ENCODE measurements at places on chromosomes 11 and 22.

DNA sequence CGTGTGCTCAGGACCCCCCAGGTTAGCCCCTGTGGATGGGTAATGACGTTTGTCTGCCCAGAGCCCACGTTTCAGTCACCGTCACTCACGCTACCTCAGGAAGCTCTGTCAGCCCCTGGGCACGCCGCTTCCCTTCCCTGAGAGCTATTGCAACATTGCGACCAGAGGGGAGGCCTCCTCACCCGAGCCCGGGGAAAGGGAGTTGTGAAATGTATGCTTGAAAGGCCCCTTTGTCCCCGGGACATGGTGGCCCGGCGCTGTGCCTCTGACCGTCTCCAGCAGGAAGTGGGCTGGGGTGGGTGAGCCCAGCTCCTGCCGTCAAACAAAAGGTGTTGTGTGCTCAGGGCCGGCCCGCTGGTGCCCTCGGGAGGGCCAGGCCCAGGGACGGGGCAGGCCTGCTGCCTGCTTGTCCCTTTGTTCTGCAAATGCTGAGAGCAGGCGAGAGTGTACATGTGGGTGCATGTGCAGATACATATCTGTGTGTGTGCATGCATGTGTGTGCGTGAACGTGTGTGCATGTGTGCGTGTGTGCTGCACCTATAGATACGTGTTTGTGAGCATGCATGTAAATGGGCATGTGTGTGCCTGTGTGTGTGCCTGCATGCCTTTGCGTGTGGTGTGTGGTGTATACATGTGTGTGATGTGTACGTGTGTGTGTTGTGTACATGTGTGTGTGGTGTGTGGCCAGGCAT lies 1125.0 kb downstream of the BRD1 start:
- no peak for DNase-seq

GRCh38 chr22:41862530-41863266 lies 29.8 kb downstream of the SREBF2 start:
- DNase-seq = peak; percentile 76

DNA sequence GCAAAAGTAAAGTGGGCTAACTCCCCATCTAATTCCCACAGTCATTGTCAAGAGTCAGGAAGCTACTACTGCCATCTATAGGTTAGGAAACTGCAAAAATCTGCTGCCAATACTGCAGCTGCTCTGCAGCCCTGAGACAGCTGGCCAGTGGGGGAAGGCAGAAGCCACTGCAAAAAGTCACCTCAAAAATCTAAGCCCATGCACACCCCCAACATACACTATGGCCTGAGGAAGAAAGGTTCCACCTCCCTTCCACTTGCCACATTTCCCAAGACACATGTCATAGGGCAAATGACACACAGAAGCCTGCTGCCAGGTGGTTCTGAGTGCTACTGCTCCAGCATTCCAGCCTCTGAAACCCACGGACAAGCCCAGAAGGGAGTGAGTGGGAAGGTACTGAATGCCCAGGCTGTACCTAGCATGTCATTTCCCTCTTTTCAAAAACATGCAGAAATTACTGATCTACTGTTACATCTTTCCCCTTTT lies 36.9 kb downstream of the DGCR2 start:
- DNase-seq = no peak

DNA sequence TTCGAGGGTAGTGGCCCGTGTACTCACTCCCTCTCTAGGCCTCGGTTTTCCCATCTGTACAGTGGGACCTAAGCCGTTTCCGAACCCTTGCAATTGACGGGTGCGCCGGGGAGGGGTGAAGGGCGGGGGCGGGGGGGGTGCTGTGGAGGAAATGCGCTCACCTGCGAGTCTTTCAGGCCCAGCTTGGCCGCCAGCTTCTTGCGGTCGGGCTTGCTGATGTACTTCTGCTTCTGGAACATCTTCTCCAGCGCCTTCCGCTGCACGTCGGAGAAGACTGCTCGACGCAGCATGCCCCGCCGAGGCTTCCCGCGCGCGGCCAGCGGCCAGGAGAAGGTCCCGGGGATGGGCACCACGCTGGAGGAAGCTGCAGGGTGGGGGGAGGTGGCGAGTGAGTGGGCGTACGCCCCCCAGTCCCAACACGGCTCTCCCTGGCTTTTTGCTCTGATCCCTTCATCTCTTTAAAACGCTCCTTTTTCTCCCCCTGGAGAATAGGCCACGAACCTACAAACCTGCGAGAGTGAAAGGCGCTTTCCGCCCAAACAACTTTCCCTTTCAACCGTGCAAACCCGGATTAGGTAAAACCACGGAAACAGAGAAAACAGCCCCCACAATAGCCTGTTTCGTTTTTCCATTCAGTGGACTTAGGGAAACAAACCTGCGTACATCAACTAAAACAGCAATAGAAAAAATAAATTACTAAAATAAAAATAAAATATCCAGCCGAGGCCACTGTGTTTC lies 3.2 kb downstream of the DBX1 start:
- DNase-seq = peak; percentile 32

GRCh38 chr11:7573558-7574296 lies 59.9 kb downstream of the PPFIBP2 start:
- DNase-seq = no peak

DNA sequence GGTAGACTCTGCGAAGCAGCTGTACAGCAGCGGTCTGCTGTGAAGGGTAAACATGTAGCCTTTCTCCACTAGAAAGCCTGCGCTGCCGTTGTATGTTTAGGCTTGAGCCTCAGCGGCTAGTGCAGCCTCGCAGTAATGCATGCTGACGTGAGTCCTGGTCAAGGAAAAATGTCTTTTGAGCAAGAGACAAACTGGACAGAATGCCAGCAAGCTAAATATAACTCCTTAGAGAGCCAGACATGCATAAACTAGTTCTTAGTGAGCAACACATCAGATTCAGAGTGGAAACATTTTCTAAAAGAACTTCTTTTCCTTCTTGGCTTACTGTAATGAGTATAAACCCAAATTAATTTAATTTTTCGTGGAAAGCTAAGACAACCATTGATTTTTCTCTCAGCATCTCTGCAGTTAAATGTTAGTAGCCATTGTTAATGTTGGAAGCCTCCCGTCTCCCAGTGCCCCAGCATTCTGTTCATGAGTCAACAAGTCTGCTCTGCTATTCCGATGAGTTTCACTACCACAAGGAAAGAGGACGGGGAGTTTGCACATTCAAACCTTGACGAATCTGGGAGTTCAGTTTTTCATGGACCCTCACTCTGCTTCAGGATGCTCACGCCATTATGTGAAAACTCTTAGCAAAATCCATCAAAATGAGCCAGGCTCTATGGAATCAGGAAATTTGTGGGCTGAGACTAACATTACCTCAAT lies 51.4 kb downstream of the JAM3 start:
- no peak for DNase-seq

- no peak for DNase-seq
Observed at GRCh38 chr11:118128721-118129470, 23.7 kb downstream of the SCN4B start.

- DNase-seq = no peak
Observed at GRCh38 chr11:110031171-110031570, 62.0 kb upstream of the ZC3H12C start.

DNA sequence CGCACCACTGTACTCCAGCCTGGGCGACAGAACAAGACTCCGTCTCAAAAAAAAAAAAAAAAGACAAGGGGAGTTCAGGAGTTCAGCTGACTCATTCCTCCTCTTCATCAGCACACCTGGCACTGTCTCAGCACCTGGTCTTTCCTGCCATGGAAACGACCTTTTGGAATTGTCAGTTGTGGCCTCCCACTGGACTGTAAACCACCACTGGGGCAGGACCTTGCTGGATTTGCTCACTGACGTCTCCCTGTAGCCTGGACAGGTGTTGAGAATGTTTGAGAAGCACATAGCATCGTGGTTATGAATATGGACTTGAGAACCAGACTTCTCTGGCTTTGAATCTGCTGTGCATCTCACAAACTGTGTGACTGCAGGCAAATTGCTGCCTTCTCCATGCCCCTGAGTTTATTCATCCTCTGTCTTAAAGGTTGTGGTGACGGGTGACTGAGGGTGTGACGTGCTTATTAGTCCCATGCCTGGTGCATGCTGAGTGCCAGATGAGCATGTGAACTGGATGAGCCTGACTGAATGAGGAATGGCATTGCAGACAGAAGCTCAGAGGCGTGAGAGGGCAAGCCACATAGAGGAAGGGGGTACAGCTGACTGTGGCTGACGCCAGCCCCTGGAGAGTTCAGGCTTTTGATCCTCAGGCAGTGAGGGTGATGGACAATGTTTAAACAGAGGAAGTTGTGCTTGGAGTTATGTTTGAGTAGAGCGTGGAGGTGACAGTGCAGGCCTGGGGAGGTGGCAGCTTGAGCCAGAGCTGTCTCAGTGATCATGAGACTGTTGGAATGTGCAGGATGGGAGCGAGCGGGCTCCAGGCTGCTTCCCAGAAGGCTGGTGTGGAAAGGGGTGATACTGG lies 12.7 kb downstream of the TOM1 start:
- no peak for DNase-seq

GRCh38 chr11:35038211-35038928 lies 100.6 kb upstream of the CD44 start:
- no peak for DNase-seq

- no peak for DNase-seq
Observed at GRCh38 chr11:46112961-46113607, 8.2 kb downstream of the PHF21A start.

GRCh38 chr11:133907216-133907615 lies 49.6 kb downstream of the IGSF9B start:
- no peak for DNase-seq

DNA sequence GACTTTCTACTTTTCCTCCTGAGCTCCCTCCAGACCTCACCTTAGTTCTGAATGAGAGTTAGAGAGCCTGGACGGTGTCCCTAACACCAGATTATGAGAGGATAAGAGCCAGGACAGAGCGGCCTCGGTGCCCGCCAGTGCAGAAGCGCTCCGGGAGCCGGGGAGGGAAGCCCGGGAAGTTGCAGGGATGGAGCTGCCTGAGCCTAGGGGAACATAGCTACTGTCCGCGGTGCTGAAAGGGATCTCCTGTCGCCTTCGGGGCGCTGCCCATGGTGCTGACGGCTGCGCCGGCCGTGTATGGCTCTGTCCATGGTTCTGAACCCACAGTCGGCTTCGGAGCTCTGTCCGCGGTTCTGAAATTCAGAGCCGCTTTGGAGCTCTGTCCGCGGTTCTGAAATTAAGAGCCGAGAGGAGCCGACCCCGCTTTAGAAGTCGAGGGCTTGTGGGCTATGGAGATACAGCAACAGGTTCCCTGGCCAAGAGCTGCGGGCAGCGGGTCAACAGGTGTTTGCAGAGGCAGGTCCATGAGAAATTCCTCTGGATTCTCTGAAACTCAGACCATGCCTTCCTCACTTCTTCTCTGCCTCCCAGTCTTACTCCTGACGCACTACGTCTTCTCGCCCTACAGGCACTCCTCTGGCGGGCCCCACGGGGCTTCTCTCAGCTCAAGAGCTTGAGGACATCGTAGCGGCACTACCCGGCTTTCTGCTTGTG lies 814 bp downstream of the NPAS4 start:
- peak; percentile 89 for DNase-seq

GRCh38 chr11:96061069-96061468 lies 137.2 kb upstream of the MTMR2 start:
- DNase-seq = no peak

- DNase-seq = peak; percentile 30
Observed at GRCh38 chr11:3056296-3057068, 741 bp downstream of the CARS1 start.

DNA sequence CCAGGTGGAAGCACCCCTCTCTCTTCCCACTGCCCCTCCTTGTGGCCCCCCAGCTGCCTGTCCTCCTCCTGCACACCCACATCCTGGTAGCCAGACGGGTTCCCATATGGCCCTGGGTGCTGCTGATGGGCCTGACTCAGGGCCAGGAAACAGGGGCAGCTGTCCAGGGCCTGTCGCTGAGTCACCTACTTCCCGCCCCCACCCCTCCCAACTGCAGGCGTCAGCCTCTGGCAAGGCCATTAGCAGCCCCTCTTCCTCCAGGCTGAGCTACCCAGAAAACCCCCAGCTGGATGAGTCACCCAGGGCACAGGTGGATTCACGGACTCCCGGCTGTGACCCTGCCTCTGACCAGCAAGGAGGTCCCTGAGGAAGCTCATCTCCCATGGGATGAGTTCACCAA lies 6.9 kb upstream of the GAL start:
- DNase-seq = no peak

DNA sequence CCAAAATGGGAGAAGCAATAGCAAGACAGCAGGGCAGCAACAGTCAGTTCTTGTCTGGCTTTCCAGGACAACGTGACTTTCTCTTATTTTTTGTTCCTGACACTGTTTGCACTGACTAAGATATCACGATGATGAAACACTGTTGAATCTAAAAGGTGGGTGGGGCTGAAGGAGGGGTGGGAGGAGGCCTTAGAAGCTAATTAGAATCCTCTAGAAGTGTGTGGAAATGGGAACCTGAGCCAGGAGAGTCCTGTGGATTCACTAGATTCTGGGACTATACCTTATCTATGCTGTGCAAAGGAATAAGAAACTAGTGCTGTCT lies 300.3 kb downstream of the ST3GAL4 start:
- DNase-seq = no peak

- DNase-seq = no peak
Observed at GRCh38 chr11:9069862-9070470, 21.4 kb downstream of the SCUBE2 start.

All from activated CD4-positive, alpha-beta T cell treated with anti-CD3 and anti-CD28 coated beads, Interleukin-2, amount 50 U/mL, for 48 hours (primary cell).